ENCODE measurements at places on chromosomes 11 and 22. TPM values are rescaled to one million over a fixed set of nuclear protein-coding genes. Genes with fewer than 3 reads are reported as not detected.

MS4A6E gene
- total RNA-seq, result not detected

CREB3L1 gene
- total RNA-seq, result 6.3 TPM

OR4B1 gene
- not detected for total RNA-seq

DLG2 gene
- total RNA-seq, result 0.63 TPM

DNA sequence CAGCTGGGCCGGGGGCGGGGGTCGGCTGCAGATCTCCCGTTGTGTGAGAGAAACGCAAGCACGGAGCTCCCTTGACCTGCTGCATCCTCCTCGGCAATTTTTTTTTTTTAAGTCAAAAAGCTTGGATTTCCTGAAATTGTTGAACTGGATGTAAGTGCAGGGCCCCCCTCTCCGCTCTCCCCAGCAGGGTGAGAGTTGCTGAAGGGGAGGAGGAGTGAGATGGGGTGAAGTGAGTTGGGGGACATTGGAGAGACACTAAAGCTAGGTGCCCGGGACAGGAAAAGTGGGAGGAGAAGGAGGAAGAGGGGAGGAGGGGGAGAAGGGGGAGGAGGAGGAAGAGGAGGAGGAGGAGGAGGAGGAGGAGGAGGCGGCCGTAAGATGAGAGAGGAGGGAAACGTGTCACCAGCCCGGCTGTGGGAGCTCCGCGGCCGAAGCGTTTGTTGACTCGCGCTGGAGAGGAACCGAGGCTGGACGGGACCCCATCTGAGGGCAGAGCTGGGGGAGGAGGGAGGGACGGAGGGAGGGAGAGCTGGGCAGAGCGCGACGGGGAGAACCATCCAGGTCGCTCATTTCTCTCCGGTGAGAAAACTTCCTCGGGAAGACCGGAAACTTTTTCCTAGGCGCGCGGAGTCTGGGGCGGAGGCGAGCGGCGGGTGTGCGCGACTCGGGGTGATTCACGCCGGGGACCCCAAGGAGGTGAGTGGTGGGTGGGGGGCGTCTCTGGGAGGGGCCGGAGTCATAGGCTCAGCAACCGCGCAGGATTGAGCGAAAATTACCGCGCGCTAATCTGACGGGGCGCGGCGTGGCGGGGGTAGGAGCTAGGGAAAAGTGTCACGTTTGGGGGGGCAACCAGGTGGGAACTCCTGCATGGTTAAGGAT lies 80.2 kb downstream of the PRR5L start:
- no peak for DNase-seq

DNA sequence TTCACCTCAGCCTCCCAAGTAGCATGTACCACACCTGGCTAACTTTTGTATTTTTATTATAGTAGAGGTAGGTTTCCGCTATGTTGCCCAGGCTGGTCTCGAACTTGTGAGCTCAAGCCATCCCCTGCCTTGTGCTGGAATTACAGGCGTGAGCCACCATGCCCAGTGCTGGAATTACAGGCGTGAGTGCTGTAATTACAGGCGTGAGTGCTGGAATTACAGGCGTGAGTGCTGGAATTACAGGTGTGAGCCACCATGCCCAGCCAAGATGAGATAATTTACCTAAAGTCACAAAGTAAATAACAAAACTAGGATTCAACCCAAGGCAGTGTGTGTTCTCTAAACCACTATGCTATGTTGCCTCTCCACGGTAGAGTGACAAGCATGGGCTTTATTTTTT lies 3.6 kb upstream of the UBXN1 start:
- no peak for DNase-seq

DNA sequence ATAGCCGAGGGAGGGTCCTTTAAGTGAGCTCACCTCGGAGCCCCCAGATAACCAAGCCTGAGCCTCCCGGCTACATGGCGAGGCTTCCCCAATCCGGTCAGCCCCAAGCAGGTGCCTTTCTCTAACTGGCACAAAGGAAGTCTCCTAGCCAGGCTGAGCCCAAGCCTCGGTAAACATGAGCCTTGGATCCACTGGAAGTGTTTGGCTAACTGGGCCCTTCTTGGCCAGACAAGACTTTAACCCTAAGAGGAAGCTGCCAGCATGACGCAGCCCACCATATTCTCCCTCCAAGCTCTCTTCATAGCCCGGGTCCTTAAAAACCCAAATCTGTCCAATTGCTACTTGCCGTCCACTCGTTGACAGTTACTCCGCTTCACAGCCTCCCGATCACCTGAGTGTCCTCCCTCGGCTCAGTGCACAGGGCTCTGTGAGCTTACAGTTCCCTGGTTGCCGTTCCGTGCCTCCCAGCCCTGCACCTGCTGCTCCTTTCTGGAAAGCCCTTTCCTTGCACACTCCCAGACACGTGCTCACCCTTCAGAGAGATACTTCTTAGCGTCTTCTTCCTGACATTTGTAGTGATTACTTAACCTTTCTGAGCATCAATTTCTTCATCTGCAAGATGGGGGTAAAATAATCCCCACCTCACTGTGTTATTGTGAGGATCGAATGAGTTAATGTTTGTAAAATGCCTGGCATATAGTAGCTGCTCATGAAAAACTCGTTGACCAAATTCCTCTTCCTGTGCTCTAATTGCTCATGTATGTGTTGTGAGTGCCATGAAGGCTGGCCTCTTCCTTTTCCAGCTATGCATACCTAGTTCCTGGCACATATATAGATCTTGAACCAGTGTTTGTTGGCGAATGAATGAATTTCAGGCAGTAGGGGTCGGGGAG lies 25.6 kb downstream of the TXN2 start:
- DNase-seq, result no peak

GRCh38 chr11:64060861-64061444 lies 25.2 kb downstream of the FLRT1 start:
- DNase-seq, result no peak

- no peak for DNase-seq
Observed at GRCh38 chr22:23072911-23073491, 2.7 kb downstream of the GNAZ start.

DNA sequence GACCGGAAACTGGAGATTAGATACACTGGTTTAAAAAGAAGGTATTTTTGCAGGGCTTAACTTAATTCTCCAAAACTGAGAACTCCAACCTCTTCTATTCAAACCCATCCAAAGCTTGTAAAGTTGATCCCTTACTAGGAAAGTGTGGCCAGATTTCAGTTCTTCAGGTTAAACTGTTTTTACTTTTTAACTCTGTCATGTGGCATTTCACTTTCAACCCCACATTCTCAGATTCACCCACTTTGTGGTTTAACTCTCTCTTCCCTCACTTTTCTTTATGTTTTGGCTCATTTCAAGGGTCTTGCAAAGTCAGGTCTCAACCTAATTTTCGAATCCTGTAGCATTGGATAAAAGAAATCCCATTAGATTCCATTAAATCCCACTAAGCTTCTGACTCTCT lies 75.4 kb downstream of the MPPED2 start:
- DNase-seq, result no peak

DNA sequence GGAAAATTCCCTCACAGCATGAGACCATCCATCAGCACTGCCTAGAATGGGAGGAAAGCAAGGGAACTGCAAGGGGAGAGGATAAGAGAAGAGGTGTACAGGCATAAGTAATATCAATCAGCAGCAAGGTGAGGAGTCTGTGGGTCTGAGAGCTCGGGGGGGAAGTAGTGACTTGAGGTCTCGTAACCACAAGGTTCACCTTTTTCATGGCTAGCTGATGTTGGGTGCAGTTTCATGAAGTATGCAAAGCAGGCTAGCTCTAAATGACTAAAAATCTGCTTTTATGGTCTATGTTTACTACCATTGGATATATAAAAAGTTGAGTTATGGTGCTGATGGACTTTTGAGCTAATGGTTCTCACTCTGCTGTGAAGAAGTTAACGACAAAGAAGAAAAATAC lies 35.8 kb downstream of the OR4C6 start:
- DNase-seq, result no peak

GRCh38 chr11:35658020-35658948 lies 4.3 kb upstream of the TRIM44 start:
- no peak for DNase-seq

- DNase-seq, result no peak
Observed at GRCh38 chr11:117194267-117194666, 4.9 kb upstream of the TAGLN start.

DNA sequence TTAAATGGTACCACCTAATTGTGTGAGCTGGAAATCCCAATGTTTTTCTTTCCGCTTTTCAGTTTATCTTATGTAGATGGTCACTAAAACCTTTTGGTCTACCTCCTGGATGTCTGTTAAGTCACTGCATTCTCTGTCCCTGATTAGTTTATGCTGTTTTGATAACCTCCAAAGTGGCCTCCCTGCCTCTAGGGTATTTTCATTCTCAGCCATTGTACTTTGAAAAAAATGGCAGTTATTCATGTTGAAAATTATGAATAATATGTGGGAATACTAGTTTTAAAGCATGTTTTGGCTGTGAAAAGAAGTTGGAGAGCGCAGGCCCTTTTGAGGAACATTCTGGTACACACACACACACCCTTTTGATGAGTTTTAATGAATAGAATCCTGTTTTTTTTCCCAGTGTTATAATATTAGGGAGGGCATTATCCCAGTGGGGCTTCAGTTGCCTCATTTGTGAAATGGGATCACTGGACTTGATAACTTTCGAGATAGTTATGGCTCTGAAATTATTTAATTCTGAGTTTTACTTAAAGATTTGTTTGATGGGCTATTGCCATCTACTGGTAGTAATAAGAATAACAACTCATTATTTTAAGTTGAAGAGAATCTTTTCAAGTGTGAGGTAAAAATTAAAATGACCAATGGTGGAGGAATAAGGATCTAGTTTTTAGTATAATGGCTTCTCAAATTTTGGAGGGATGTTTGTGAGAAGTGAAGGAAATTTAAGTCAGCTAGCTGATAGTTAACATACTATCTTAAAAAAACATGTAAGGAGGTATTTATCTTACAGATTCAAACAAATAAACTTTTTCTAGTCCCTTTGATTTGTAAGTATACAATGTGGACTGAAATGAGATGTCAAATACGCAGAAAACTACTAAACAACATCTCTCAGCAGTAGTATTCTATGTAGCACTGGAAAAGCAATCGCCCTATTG lies 3.9 kb downstream of the FDX1 start:
- DNase-seq, result no peak
